Putamen (tissue), 1 donor: ENCODE measurements at places on chromosomes 1 and 21.

DNA sequence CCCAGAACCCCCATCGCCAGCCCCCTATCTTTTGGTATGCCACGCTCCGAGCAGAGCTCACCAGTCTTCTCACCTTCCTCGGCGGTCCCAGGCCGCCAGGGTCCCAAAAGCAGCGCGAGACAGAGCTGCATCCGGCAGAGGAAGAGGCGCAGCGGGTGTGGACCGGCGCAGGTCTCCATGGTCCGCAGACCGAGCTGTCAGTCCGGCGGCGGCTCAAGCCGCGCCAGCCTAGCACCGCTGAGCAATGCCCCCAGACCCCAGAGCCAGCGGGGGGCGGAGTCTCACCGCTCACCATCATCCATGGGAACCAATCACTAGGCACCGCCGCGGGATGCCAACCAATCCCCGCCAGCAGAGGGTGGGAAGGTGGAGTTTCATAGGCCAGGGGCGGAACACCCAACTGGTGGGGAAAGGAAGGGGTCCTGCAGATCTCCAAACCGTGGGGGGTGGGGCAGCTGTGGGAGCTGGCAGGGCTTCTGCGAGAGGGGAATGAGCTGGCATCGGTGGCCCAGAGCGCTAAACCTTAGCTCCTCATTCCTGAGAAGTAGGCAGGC is at the start of gene EPHA10:
EPHA10 (minus strand) TSS at position 233 of the 554 bp plus-strand sequence; CDS start at position 179, 54 bp downstream.
- DNase-seq: peak; percentile 71

- DNase-seq: no peak
These were observed 53.9 kb downstream of the GALNT2 start for GRCh38 chr1:230120921-230121381.

DNA sequence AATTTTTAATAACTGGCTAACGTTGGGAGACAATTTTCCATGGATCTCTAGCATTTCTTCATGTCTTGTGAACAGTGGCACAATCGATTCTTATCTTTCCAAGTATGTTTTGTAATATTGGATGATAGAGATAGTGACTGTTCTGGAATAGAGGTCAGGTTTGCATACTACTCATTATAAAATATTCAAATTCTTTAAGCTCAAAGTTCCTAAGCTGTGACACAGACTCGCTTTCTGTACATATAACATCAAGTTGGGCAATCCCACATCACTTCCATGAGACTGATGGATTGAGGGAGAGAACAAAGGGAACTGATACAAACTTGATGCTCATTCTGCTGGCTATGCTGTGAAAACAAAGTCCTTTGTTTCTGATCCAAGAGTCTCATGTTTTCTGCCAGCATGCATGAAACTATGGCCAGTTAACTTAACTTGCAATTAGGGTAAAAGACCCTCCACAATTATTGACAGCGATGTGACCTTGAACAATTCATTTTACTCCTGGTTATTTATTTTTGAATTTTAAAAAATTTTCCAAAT is 392.4 kb downstream of the TTLL7 start:
- peak; percentile 21 for DNase-seq

DNA sequence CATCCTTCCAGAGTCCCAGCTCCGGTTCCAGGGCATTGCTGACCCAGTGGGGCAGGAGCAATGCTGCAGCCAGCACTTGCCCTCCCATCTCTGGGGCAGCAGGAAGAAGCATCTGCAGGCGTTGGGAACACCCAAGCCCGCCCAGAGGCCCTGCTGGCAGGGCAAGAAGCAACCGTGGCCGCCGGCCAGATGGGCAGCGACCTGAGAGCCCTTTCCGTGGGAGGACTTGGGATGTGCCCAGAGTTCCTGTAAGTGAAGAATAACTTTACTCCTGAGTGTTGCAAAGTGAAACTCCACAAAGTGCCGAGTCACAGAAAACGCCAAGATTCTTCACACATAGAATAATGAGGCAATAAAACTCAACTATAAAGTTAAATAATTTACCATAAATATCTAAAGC is 46.0 kb downstream of the GRIK3 start:
- no peak for DNase-seq

- no peak for DNase-seq
These were observed 23.8 kb downstream of the IER5 start for GRCh38 chr1:181112071-181112929.

GRCh38 chr21:26761174-26761915 is 83.9 kb downstream of the ADAMTS1 start:
- no peak for DNase-seq

DNA sequence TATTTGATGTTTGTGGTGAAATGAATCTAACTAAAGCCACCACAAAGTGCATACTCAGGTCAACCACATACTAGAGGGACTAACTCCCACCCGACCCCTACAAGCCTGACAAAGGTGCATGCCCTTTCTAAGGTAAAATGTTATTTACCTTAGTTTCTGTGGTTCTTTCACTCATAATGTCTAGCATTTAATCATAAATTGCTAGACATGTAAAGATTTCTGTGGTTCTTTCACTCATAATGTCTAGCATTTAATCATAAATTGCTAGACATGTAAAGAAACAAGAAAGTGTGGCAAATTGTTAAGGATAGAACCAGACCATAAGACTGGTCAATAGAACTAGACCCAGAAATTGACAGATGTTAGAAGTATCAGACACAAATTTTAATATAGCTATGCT is 193.0 kb upstream of the PBX1 start:
- no peak for DNase-seq

GRCh38 chr21:25660233-25660632 is 21.2 kb downstream of the JAM2 start:
- DNase-seq: no peak

DNA sequence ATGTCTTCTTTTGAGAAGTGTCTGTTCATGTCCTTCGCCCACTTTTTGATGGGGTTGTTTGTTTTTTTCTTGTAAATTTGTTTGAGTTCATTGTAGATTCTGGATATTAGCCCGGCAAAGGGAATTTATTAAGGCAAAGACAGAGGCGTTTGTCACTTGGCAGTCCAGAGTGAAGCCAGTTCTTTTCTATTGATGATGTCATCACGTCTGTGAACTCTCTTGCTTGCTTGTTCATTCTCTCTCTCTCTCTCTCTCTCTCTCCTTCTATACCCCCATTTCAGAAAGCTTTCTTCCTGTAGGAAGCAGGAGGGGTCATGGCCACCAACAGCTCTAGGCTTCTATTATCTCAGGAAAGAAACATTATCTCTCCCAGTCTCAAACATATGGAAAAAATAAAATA is 291.3 kb downstream of the OMA1 start:
- no peak for DNase-seq

DNA sequence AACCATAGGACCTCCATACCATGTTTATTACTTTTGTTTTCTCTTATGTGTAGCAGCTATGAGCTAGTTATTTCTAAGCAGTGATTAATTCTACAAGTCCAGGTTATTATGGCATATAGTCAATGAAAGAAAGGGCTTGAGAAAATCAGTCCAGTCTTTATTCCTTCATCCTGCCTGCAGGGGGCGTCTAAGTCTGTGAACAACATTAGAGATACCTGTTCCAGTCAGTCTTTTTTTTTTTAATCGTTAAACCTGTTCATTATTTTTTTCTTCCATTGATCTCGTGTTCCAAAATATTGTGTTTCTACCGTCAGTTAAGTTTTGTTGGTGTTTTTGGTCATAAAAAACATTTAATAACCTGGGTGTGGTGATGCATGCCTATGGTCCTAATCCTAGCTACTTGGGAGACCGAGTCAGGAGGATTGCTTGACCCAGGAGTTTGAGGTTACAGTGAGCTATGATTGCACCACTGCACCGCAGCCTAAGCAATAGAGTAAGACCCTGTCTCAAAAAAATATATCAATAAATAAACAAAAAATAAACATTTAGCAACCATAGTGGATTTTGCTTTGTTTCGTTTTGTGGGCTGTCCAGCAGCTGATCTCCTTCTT is 29.4 kb upstream of the CD2 start:
- peak; percentile 35 for DNase-seq
